Tibial nerve (tissue), 4 donors: ENCODE measurements at places on chromosomes 6 and 20. TPM values are rescaled to one million over a fixed set of nuclear protein-coding genes. Genes with fewer than 3 reads are reported as not detected.

CEBPB gene
- 223 TPM for total RNA-seq

TNF gene
- not detected for total RNA-seq

DNA sequence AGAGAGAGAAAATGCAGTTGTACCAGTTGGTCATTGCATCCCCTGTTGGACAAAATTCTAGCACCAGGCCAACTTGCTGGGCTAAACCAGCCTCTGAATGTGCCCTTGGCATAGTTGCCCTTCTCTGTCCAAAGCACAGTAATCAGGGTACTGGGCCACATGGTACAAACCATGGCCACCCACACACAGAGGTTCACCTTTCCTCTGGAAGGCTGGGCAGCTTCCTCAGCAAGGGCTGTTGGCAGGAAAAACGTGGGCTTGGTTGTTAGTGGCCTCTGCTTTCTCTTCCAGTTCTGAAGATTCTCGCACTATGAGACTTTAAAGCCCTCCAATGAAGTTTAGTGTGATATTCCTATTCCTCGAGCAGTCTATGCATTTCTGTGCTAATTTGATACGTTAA, 706 bp downstream of the DDO start:
- DNase-seq: no peak

DNA sequence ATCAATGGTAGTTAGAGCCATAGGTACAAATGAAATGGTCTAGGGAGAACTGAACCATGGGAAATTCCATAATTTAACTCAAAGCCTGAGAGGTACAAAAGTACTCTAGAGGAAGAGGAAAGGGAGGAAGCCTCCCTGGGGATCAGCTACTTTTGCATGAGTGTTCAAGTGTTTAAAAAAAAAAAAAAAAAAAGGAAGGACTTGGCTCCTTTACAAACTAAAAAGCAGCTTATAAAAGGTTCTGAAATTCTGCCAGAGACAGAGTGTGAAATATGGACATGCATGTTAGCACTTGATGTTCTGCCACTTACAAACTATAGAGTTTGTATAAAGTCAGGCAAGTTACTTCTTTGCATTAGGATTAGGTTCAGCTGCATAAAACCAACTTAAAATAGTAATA, 290.0 kb downstream of the TBC1D7 start:
- DNase-seq: no peak

DNA sequence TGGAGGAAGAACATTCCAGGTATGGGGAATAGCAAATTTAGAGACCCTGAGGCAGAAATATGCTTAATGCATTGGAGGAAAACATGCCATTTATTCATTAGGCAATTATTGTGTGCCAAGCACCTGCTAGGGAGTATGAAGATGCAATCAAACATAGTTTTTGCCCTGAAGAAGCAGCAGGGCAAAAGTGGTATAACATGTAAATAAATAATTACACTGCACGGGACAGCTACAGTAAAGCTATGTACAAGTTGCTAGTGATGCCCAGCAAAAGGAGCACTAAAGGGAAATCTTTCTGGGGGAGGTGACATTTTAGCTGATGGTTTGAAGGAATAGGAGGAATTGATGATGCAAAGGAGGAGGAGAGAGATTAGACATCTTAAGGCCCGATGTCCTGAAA, 624 bp upstream of the TJAP1 start:
- no peak for DNase-seq

GRCh38 chr6:167103041-167103891, 19.6 kb upstream of the CCR6 start:
- no peak for DNase-seq

GRCh38 chr6:21149470-21149869, 444.1 kb upstream of the SOX4 start:
- no peak for DNase-seq
